ENCODE measurements at places on chromosomes 3 and 15. TPM values are rescaled to one million over a fixed set of nuclear protein-coding genes. Genes with fewer than 3 reads are reported as not detected.

- DNase-seq, result no peak
Observed at GRCh38 chr15:85950101-85950500, 129.6 kb upstream of the AGBL1 start.

- no peak for DNase-seq
Observed at GRCh38 chr3:144028798-144029411, 57.3 kb downstream of the DIPK2A start.

GRCh38 chr3:171932153-171932611 lies 89.0 kb downstream of the TMEM212 start:
- no peak for DNase-seq

The LXN gene
- 15.2 TPM for total RNA-seq

GRCh38 chr15:95799286-95800200 lies 531.0 kb upstream of the NR2F2 start:
- DNase-seq, result no peak

GRCh38 chr3:117036259-117036799 lies 326.8 kb downstream of the TUSC7 start:
- no peak for DNase-seq

GRCh38 chr3:194386066-194386465 lies 13.0 kb downstream of the GP5 start:
- no peak for DNase-seq

The CD200R1 gene
- total RNA-seq, result 2.4 TPM

The LYZL4 gene
- total RNA-seq, result not detected

DNA sequence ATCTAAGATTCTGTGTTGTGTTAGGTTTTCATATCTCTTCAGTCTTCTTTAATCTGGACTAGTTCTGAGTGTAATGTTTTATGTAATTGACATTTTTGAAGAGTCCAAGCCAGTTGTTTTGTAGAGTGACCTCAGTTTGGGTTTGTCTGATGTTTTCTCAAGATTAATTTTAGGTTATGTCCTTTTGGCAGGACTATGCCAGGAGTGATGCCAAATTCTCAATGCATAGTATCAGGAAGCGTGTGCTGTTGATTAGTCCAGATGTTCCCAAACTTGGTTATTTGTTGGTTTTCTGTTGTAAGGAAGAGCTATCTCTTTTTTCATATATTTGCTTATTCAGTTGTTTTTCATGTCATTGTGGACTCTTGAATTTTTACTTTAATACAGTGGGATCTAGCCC lies 32.6 kb downstream of the NMD3 start:
- no peak for DNase-seq

DNA sequence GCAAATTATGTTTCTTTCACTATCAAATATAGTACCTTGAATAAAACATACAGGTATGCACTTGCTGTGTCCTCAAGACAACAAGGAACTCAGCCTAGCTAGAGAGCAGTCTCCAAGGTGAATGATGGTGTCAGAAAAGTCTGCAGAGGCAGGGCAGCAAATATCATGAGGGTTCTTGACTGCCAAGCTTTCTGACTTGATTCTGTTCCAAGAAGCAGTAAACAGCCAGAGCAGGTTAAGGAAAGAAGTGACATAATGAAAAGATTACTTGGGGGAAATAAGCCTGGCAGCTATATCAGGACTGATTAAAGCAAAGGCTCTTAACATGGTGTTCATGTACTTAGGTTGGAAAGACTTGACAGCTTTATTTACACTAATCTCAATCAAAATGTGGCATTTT lies 192.2 kb upstream of the GADL1 start:
- no peak for DNase-seq

The SLC6A20 gene
- not detected for total RNA-seq

DNA sequence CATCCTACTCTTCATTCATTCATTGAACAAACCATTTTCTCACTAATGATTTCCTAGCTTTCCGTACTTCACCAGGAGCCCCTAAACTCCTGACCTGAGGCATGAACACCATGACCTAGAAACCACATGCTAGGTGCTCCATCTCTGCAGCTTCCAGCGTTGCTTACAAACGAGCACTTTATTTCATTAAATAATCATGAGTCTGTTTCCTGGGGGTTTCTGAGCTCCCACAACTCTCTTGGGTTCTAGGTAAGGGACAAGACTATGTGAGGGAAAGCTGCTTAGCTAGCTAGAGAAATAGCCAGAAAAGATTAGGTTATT lies 1.3 kb downstream of the MAP2K1 start:
- DNase-seq, result no peak

The RAD51 gene
- 79.9 TPM for total RNA-seq

The CHRD gene
- not detected for total RNA-seq

DNA sequence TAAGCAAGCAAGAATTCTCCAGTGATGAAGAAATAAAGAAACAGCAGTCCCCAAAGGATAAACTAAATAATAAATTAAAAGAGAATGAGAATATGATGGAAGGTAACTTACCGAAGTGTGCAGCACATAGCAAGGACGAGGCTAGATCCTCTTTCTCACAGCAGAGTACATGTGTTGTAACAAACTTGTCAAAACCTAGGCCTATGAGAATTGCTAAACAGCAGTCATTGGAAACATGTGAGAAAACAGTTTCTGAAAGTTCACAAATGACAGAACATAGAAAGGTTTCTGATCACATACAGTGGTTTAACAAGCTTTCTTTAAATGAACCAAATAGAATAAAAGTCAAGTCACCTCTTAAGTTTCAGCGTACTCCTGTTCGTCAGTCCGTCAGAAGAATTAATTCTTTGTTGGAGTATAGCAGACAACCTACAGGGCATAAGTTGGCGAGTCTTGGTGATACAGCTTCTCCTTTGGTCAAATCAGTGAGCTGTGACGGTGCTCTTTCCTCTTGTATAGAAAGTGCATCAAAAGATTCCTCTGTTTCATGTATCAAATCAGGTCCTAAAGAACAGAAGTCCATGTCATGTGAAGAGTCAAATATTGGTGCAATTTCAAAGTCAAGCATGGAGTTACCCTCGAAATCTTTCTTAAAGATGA lies 4.5 kb upstream of the SCG5 start:
- no peak for DNase-seq

- no peak for DNase-seq
Observed at GRCh38 chr3:138673641-138674530, 65.3 kb downstream of the FAIM start.

DNA sequence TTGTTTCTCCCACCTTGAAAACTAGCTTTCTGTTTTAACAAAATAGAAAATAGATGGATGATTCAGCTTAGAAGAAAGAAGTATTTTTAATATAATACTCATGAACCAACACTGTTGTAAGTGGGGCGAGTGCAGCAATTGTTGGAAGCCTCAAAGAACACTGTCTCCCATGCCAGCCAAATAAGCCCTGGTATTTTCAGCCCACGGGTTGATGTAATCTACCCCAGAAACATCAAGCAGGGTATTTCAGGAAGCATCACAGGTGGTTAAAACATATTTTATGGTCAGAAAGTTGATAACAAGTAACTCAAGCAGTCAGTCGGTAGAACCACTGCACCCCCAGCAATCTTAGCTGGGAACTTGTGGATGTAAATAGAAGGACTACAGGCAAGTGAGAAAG lies 115.9 kb downstream of the SV2B start:
- DNase-seq, result no peak

The HCLS1 gene
- total RNA-seq, result 217 TPM

- no peak for DNase-seq
Observed at GRCh38 chr3:21407743-21408142, 343.3 kb downstream of the ZNF385D start.

DNA sequence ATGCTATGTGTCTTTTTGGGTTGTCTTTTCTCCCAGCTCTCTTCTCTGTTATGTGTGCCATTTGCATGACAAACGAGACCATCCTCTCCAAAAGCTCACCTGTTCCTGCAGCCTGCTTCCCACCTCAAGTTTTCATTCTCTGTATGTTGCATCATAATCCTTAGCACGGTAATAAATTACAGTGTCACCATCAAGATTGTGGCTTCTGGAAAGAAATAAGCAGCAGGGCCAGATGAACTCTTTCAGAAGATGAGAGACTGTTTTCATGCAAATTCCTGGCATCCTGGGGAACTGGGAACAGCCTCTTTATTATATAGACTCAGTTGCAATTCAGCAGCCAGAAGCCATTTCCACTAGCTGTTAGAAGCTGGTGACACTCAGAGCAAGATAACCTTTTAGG lies 436.7 kb downstream of the EPHB1 start:
- no peak for DNase-seq

DNA sequence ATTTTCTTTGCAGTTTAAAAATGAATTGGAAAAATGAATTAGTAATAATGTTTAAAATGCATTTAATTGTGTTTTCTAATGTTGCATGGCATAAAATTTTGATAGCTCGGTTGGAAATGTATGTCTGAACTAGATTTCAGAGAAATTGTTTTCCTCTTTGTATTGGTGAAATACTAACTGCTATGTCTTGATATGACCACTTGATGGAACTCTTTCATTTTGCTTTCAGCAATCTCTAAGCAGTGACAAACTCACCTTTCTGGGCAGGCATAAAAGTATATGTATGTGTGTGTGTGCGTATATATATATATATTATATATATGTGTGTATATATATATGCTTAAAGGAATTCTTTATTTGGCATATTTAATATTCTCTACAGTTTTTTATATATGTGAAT lies 239.3 kb upstream of the ZNF717 start:
- no peak for DNase-seq

The KLHL40 gene
- not detected for total RNA-seq

- no peak for DNase-seq
Observed at GRCh38 chr3:85627932-85628331, 669.1 kb downstream of the CADM2 start.

- peak; percentile 36 for DNase-seq
Observed at GRCh38 chr3:193240850-193241706, at the start of gene PLAAT1. Gene PLAAT1, plus strand, starts transcription at chr3:193241222. Its CDS starts 14,429 bp downstream, at chr3:193255651.

The CLRN1 gene
- not detected for total RNA-seq

DNA sequence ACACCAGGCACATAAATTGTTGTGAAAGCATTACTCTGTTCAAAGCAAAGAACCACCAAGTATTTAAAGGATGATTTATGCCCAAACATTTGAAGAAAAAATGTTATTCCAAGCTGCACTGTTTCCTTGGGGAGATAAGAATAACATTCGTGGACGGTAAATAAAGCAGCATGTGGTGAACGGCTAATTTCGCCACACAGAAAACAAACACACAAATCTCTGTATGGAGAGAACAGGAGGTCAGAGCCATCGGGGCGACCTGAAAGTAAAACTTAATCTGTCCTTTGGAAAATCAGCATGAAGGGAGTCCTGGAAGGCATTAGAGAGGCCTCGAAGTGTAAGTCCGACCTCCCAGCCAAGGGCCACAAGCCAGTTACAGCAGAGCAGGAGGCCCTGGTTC lies 27.1 kb upstream of the GABRG3 start:
- no peak for DNase-seq

GRCh38 chr3:42524751-42525150 lies 22.3 kb downstream of the VIPR1 start:
- no peak for DNase-seq

The TMC3 gene
- total RNA-seq, result not detected

The SYNM gene
- 0.16 TPM for total RNA-seq

GRCh38 chr3:186525369-186526255 lies 18.6 kb downstream of the CRYGS start:
- DNase-seq, result no peak

DNA sequence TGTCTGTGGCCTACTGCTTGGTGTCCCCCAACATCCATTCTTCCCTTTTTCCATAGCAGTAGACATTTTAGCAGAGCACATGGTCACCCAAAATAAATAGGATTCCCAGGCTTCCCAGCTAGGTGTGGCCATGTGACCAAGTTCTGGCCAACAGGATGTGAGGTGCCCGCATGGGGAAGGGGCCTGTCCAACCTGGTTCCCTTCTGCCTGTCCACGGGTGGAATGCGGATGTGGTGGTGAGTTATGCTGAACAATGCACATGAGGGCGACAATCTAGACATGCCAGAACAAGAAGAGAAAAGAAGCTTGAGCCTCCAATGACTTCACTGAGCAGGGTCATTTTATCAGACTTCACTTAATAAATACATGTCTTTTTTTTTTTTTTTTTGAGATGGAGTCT lies 77.6 kb upstream of the DLG1 start:
- no peak for DNase-seq

The GABRR3 gene
- total RNA-seq, result not detected

The POLR2M gene
- 87.6 TPM for total RNA-seq

GRCh38 chr3:37882711-37883110 lies 21.0 kb downstream of the CTDSPL start:
- no peak for DNase-seq

The UROC1 gene
- not detected for total RNA-seq

The PLCB2 gene
- 91.5 TPM for total RNA-seq

DNA sequence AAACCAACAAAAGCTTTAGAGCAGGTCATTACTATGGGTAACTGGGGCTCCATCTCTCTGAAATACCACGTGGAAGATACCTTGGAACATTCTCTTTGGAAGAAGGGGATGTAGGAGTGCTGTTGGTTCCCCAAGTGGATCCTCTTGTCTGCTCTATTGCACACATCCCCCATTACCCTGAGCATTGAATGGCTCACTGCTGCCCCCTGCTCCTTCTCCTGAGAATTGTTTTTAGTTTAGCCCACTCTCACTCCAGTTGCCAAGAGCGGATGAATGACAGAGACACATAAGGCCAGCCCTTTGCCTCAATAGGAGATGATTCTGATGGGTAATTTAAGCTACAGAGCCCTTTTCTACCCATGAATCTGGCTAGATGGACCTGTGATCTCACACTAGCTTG lies 135.6 kb upstream of the SUCLG2 start:
- peak; percentile 64 for DNase-seq

DNA sequence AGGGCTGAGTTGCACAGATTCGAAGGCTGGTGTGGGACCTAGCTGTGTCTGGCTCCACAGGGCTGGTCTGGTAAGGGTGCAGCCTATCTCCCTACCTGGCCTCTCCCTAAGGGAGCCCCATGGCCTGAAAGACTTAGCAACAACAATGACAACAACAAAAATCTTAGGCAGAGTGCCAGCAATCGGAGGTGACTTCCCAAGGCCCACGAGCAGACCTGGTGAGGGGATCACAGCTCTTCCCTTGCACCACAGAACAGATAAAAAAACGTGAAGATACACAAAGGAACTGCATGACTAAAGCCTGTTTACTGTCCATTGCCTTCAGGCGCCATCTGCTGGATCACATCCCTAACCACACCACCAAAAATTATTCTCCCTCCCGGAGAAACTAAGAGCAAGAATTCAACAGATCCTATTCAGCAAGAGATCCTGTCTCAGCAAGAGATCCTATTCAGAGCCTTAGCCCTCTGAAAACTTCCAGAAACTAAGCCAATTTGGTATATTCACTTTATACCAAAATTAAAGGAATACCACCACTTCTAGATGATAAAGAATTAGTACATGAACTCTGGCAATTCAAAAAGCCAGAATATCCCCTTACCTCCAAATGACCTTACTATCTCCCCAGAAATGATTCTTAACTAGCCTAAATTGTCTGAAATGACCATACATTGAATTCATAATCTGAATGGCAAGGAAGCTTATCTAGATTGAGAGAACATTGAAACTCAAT lies 24.1 kb upstream of the OR5K4 start:
- no peak for DNase-seq

DNA sequence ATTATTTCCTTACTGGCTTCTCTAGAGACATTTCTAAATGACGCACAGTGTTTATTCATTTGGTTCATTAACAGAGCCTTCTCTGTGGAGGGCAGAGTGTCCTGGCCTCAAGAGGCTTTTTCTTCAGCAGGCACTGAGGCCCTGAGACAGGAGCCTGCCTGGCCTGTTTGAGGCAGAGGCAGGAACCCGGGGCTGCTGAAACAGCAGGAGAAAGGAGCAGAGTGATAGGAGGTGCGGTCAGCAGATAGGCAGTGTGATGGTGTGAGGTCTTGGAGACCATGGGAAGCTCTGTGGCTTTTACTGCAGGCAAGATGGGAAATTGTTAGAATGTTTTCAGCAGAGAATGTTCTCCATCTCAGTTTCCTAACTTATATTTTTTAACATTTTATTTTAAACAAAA lies 358.2 kb downstream of the FEZF2 start:
- DNase-seq, result no peak

The NLGN1 gene
- not detected for total RNA-seq

All from activated naive CD4-positive, alpha-beta T cell treated with anti-CD3 and anti-CD28 coated beads, Interleukin-2, amount 50 U/mL, for 72 hours (primary cell).